ENCODE measurements at places on chromosomes 11 and 22. TPM values are rescaled to one million over a fixed set of nuclear protein-coding genes. Genes with fewer than 3 reads are reported as not detected.

TMPRSS5 gene
- not detected for total RNA-seq

OR4A16 gene
- total RNA-seq, result not detected

GRK2 gene
- total RNA-seq, result 31.6 TPM

HOATZ gene
- total RNA-seq, result not detected

TECTA gene
- 0.38 TPM for total RNA-seq

RTCB gene
- 137 TPM for total RNA-seq

MPPED1 gene
- total RNA-seq, result not detected

SLC22A9 gene
- not detected for total RNA-seq

TIRAP gene
- 1.7 TPM for total RNA-seq

FXYD2 gene
- not detected for total RNA-seq

POTEH gene
- total RNA-seq, result not detected

SEZ6L gene
- total RNA-seq, result not detected

CEP126 gene
- 1.1 TPM for total RNA-seq

AQP11 gene
- 0.45 TPM for total RNA-seq

SCN4B gene
- total RNA-seq, result not detected

ACTN3 gene
- total RNA-seq, result under 0.01 TPM

NRXN2 gene
- 29.0 TPM for total RNA-seq

IFITM10 gene
- 0.82 TPM for total RNA-seq

HBB gene
- not detected for total RNA-seq

BATF2 gene
- total RNA-seq, result 0.15 TPM

RHOD gene
- 19.6 TPM for total RNA-seq

SLC22A8 gene
- total RNA-seq, result not detected

FZD4 gene
- total RNA-seq, result 11.6 TPM

CBX6 gene
- total RNA-seq, result 24.6 TPM

OR4D5 gene
- not detected for total RNA-seq

KDM4E gene
- total RNA-seq, result not detected

CHADL gene
- 0.12 TPM for total RNA-seq

NOX4 gene
- total RNA-seq, result 0.23 TPM

TRPM5 gene
- total RNA-seq, result not detected

A4GALT gene
- 31.9 TPM for total RNA-seq

RAB39A gene
- not detected for total RNA-seq
